ENCODE measurements at places on chromosomes 16 and 17.

DNA sequence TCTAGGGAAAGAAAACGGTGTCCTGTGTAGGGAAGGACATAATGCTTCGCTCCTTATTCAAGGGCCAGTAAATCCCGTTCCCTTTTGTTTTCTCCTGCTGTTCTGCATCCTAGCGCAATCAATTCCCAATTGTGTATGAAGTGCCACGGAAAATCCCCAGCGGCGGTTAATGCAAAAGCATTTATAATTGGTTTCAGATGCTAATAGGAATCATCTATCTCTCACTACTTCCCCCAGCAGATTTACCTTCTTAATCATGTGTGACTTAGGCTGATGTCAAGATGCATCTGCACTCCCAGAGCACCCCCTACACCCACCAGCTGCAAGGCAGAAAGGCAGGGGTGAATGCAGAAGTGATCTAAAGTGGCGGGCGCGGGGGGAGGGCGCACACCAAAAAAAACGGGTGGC lies 32.7 kb upstream of the SSTR2 start:
- DNase-seq = no peak

- no peak for DNase-seq
Measured at GRCh38 chr16:65070831-65071432, 50.9 kb downstream of the CDH11 start.

- DNase-seq = no peak
Measured at GRCh38 chr17:15078570-15078969, 186.6 kb downstream of the PMP22 start.

- DNase-seq = no peak
Measured at GRCh38 chr17:10200016-10200415, 1.6 kb upstream of the GAS7 start.

DNA sequence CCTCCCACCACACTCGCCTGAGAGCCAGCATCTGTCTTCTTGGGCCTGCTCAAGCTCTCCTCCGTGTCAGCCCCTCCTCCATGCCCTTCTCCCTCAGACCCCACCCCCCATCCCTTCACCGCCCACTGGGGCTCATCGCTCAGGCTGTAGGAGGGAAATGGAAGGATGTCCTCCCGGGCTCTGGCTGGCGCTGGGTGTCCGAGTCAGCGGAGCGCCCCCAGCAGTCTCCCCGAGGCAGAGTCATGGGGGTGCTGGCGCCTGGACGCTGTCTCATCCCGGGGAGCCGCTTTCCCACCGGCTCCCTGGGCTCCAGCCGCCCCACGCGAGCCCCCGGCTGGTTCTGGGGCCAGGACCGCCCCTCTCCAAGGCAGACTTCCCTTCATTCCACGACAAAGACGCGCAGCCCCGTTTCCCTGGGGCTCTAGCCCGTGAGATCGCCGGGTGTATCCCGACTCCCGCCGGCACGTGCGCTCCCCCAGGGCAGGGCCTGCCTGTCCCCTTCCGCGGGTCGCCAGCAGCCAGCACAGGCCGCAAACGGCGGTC lies 428 bp upstream of the ANTKMT start:
- peak; percentile 35 for DNase-seq

- peak; percentile 74 for DNase-seq
Measured at GRCh38 chr17:38735161-38735997, 5.2 kb downstream of the CISD3 start.

- DNase-seq = no peak
Measured at GRCh38 chr17:18070861-18071340, 16.8 kb upstream of the DRG2 start.

GRCh38 chr17:31051506-31051905 lies 43.3 kb upstream of the NF1 start:
- no peak for DNase-seq

DNA sequence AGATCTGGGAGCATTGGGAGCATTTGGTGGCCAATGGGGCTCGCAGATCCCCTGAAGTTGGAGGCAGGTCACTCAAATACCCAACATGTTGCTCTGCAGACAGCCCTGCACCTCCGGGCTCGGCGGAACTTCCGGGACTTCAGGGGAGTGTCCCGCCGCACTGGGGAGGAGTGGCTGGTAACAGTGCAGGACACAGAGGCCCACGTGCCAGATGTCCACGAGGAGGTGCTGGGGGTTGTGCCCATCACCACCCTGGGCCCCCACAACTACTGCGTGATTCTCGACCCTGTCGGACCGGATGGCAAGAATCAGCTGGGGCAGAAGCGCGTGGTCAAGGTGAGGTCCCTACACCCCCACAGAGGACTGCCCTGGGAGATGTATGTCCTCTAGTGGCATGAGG lies 16.4 kb downstream of the MVP start:
- no peak for DNase-seq

- DNase-seq = no peak
Measured at GRCh38 chr17:77242118-77242851, 101.5 kb downstream of the SEC14L1 start.

GRCh38 chr17:7039832-7040231 lies 4.0 kb downstream of the SLC16A13 start:
- DNase-seq = no peak

DNA sequence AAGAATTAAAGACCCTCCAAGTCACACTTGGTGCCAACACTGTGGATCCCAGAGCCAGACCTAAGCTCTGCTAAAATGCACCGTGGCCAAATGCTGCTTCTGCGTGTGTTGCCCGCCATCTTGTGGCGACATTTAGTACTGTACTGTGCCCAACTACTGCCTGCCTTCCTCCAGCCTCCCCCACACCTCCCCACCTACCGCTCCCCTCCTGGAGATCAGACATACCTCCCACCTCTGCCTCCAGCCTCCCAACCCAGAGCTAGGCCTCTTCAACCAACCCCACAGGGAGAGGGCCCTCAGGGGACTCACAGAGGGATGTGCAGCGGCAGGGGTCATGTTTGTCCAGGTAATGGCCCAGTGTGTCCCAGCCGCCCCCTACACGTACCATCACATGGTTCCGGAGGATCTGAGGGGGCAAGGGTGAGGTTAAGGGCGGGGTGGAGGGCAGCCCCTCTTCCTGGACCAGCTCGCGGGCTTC lies 5.5 kb downstream of the GAS2L2 start:
- peak; percentile 82 for DNase-seq

DNA sequence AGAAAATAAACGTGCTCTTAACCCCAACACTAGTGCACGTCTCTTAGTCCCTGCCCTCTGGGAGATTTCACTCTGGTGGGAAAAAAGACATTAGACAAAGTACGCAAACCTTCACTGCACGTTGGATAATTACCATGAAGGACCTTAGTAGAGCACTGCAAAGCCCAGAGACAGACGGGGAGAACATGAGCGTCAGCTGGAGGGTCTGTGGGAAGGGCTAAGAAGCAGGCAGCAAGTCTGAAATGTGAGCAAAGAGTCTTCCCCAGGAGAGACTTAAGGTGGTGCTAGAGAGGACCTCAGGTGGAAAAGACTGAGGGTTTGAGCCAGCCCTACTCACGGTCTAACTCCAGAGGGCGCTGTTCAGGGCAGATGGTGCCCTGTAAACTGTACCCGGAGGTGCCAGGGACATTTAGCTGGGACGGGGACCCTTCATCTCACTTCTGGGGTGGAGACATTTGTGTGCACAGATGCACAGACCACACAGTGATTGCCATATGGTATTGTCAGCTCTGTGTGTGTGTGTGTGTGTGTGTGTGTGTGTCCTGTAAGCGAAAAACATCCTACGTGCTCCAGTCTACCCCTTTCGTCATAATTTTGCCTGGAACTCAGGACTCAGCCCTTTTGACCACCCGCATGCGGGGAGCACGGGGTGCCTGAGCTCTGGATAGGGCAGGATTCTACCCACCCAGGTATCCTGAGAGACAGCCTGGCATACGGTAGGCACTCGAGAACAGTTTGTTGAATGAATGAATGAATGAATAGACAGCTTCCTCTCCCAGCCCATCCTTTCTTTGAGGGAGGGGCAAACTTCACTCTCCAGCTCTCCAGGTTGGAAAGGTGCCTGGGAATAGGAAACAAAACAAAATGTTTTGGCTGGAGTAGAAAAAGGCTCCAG lies 10.1 kb upstream of the STAC2 start:
- DNase-seq = peak; percentile 73

GRCh38 chr17:50556803-50557202 lies 3.7 kb upstream of the CACNA1G start:
- DNase-seq = no peak

- no peak for DNase-seq
Measured at GRCh38 chr16:56466344-56466743, 15.0 kb downstream of the OGFOD1 start.

DNA sequence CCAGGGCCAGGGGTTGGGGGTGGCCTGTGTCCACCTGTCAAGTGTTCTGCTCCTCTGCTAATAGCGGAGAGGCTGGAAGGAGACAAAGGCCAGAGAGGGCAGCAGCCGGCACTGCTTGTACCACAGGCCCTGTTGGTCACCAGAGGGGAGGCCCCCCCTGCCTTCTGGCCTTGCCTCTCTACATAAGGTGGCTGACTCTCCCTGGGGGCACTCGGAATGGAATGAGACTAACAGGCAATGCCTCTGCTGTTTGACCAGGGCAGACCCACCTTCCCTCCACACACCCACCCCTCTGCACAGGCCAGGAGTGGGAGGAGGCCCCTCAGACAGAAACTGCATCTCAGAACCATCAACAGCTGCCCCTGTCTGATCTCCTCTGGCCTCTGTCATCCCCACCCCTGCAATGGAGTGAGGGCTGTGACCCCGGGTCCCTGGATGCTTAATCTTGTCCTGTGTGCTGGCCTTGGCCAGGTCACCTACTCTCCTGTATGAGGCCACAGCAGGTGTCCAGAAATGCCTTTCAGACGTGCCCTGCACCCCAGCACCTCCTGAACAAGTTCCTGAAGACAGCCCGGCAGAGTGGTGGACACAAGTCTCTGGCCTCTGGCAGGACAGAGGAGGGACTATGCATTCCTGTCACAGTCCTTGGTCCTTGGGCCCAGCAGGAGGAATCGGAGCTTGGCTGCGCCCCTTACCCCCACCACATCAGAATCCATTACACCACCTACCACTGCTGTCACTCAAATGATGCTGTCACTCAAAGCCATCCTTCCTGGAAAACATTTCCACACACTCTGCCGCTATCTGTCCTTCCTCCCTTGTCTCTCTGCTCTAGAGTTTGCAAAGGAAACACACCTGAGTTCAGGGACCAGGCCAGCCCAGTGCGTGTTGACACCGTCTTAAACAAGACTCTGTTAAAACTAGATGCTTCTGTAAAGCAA lies 107.5 kb upstream of the ZNF750 start:
- DNase-seq = no peak

DNA sequence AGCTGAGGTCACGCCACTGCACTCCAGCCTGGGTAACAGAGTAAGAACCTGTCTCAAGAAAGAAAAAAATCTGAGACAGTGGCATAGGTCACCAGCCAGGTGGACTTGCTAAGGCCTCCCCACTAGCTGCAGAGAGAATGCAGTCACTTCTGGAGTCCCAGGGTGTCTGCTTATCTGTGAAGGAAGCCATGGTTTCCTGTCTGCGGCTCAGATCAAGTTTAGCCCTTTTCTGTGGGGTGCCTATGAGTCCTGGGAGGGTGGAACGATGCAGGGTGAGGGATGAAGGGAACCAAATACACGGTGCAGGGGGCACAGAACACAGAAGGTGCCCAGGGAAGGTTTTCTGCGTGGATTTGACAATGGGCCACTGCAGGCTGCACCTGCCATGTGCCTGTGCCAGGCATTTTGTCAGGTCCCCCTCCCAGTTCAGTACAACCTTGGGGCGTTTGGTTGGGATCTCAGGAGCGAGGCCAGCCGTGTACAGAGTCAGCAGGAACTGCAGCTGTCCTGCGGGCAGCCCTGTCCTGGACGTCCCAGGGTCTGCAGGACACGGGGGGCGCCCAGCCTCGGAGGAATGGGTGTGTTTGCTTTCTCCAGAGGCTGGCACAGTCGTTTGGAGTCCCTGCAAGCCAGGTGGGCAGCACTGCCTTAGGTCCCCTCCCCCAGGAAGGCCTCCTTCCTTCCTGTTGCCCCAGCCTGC lies 41.8 kb downstream of the RAB11FIP4 start:
- peak; percentile 59 for DNase-seq

DNA sequence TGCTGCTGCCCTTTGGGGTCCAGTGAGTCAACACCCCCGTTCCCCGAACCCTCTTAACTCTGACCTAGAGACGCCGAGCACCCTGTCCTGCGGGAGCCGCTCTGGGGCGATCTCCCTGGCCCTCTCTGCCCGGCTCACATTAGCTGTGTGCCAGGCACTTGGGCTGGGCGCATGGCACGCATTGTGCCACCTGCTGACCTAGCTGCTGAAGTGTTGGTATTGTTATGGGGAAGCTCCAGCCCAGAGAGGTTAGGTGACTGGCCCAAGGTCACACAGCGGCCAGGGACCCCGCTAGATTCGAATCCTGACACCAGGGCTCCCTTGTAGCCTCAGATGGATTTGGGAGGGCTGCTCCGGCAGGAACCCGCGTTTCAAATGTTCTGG lies 1.1 kb downstream of the HSD17B1 start:
- peak; percentile 27 for DNase-seq

- DNase-seq = no peak
Measured at GRCh38 chr16:75075688-75076268, 40.8 kb downstream of the LDHD start.

DNA sequence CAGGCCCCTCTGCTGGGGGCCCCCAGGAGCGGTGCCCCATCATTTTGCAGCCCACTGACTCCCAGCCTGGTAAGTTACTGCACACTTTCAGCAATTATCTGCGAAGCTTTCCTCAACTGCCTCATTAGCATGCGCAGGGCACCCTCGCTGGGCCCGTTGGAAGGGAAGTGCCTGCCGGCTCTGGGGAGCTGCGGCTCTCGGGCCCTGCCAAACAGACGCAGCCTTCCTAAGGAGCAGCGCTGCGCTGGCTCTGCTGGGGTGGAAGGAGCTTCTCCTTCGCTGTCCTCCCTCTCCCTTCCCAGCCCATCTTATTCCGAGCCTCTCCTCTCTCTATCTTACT lies 71.0 kb downstream of the RBBP6 start:
- DNase-seq = no peak

DNA sequence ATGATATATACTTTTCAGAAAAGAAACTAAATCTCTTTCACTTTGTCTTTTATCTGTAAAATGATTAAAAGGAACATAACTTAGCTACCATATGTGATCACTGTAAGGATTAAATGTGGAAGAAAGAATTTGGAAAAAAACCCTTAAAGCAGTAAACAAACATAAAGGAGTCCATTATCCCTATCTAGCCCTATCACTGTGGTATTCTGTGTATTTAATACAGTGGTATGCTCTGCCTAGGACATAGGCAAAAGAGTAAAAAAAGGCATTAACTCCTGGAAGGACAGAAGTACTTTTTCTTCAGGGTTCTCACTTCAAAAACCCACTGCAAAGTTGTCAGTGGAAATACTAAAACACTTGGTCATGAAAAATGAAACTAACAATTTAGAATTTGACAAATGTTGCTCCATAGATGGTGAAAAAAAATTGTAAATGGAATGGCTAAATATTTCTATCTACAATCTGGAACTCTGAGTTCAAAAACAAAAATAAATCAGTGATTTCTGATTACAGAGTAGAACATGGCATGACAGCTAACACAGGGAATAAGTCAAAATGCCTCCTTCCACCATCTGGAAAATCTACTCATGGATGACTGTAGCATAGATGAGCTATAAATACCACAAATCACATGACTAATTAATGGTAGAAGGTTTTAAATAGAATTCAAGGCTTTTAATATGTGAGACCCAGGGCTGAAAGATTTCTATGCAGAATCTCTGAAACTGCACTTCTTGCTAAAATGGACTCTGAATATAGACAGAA lies 140.1 kb downstream of the ITFG1 start:
- no peak for DNase-seq

- no peak for DNase-seq
Measured at GRCh38 chr17:54749157-54749556, 151.5 kb upstream of the TOM1L1 start.

- DNase-seq = no peak
Measured at GRCh38 chr16:75216127-75216526, 2.7 kb upstream of the CTRB1 start.

Measured in CD4-positive, alpha-beta T cell treated with Interleukin-12 subunit alpha and Interleukin-12 subunit beta, for 1 hour (primary cell).